ENCODE measurements at places on chromosomes 3 and 15.

DNA sequence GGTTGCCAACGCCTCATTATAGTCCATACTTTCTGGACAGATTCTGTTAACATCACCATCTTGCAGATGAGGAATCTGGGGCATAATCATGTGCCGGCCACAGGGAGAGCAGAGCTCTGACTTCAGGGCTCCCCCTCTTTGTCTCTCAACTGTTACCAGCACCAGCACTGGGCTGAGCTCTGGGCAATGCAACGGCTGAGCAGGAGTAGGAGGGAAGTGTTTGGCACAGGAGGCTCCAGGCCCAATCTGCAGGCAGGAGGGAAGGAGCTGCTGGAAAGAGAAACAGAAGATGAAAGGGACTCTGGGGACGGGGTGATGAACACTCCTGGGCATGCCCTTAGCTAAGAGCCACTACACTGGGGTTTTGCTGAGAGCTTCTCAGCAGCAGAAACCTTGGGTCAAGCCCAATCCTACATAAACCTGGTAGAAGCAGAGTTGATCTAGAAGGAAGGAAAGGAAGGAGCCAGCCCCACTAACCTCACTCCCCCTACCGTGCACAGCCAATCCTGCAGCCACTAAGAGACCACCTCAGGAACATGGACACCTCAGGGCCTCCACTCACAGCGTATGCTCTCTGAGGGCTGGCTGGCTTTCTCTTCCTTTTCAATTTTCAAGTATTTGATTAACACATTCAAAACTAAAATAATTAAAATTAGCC lies 73.1 kb upstream of the SPATA12 start:
- no peak for DNase-seq

DNA sequence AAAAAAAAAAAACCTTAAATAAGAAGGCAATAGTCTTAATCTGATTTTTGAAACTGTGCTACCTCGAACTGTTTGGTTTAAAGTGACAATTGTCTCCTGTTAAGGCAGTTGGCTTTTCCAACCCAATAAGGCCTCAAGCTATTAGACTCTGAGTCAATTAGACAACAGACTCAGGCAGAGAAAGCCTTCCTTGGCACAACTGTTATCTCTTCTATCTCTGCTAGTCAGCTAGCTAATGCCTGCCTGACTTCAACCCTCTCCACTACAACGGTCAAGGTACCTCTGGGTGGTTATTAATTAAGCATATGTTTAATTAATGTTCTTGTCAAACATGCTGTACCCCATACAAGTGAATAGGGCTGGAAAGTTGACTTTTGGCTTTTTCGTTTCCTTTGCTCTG lies 110.2 kb upstream of the NLGN1 start:
- no peak for DNase-seq

DNA sequence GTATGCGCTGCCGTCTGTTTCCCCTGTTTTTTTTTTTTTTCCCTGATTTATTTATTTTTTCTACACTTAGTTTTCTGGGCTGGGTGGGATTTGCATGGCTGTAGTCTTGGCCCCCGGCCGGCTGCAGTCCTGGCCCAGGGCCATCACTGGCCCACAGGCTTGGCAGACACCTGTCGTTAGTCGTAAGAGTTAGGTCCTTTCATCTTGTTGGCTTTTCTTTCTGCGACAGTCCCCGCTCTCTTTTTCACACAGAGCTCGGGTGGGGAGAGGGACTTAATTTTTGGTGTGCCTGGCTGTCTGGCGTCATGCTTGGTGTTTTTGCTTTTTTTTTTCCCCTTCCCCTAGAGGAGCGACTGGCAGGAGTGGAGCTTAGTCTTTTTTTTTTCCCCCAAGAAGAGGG lies 183.4 kb downstream of the KLF13 start:
- no peak for DNase-seq

DNA sequence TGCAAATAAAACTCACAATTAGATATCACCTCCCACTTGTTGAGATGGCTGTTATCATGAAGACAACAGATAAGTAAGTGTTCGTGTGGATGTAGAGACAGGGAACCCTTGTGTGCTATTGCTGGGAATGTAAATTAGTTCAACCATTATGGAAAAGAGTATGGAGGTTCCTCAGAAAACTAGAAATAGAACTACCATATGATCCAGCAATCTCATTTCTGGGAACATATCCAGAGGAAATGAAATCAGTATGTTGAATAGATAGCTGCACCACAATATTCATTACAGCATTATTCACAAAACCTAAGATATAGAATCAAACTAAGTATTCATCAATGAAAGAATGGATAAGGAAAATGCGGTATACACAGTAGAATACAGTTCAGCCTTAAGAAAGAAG lies 418.7 kb upstream of the CNTN6 start:
- DNase-seq = no peak

GRCh38 chr3:52090131-52090932 lies 34.0 kb upstream of the DUSP7 start:
- DNase-seq = peak; percentile 87

- DNase-seq = peak; percentile 35
Measured at GRCh38 chr15:63233667-63234423, 43.6 kb upstream of the APH1B start.

DNA sequence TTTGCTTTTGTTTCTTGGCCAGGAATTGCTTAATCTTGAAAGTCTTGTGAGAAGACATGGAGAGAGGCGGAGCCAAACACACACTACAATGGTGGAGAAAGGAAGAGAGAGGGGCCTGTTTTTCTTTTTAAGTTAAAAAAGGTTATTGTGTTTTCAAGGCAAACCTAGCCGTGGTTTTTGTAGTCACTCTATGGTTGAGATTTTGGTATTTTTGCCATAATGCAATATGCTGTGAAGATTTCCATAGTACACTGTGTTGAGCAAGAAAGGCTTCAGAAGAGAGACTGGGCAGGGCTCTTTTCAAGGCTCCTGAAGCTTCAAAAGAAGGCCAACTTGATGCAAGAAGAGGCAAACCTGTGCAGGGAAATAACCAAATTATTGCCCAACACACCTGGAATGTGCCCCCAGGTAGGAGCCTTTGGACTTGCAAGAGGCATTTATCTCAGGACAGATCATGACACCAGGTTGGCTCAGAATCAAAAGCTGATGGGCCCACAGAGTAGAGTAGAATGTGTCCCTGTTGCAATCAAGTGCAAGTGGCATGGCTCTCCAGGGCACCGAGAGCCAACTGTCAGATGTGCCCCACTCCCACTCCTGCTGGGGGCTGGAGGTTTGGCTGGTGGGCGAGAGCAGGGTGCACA lies 22.1 kb downstream of the AMOTL2 start:
- DNase-seq = no peak
